Left ventricle myocardium inferior (tissue), 1 donor: ENCODE measurements at places on chromosomes 6 and 20. TPM values are rescaled to one million over a fixed set of nuclear protein-coding genes. Genes with fewer than 3 reads are reported as not detected.

SYNDIG1 gene
- 21.4 TPM for total RNA-seq

DNA sequence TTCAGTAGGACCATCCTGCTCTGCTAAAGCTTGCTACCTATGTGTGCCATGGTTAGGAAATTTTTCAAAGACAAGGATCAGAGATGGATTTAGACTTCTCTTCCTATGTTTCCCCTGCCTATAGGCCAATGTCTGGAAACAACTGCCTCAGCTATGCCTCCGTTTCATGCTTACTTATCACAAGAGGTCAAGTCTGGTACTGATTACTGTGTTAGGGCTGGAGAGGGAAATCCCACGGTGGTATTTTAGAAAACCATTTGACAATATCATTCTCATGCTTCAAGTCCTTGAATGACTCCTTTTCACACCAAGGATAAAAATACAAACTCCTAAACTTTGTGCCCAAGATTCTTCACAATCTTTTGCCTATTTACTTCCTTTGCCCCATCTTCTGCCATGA is 484.3 kb downstream of the DHX35 start:
- no peak overlapping the region for H3K27ac ChIP-seq
- no peaks in the 10 kb centered on the region for H3K36me3 ChIP-seq
- DNase-seq: no peak
- no peaks in the 10 kb centered on the region for H3K4me1 ChIP-seq

GRCh38 chr6:44024574-44025219 is 102.6 kb downstream of the MRPL14 start:
- H3K27ac ChIP-seq: no peak overlapping the region
- no peaks in the 10 kb centered on the region for H3K27me3 ChIP-seq
- H3K4me3 ChIP-seq: no peak overlapping the region

- peaks cover 57% of the 10 kb centered on the region for H3K4me1 ChIP-seq
- DNase-seq: peak; percentile 75
- no peaks in the 10 kb centered on the region for H3K36me3 ChIP-seq
- H3K4me3 ChIP-seq: peak overlapping the region; percentile 97
- H3K27me3 ChIP-seq: no peaks in the 10 kb centered on the region
These were observed 826 bp upstream of the PYGB start for GRCh38 chr20:25247000-25247517.

GRCh38 chr20:21339499-21339898 is 36.4 kb downstream of the XRN2 start:
- no peaks in the 10 kb centered on the region for H3K27me3 ChIP-seq
- peaks cover 81% of the 10 kb centered on the region for H3K36me3 ChIP-seq
- H3K27ac ChIP-seq: no peak overlapping the region
- H3K4me1 ChIP-seq: no peaks in the 10 kb centered on the region
- no peak for DNase-seq
- no peak overlapping the region for H3K4me3 ChIP-seq

GRCh38 chr6:149140137-149140909 is 177.2 kb upstream of the TAB2 start:
- H3K36me3 ChIP-seq: no peaks in the 10 kb centered on the region
- DNase-seq: no peak
- H3K4me1 ChIP-seq: no peaks in the 10 kb centered on the region
- H3K27me3 ChIP-seq: no peaks in the 10 kb centered on the region
- no peak overlapping the region for H3K4me3 ChIP-seq
